Chondrocyte (in vitro differentiated cells): ENCODE measurements at places on chromosomes 2 and 18. TPM values are rescaled to one million over a fixed set of nuclear protein-coding genes. Genes with fewer than 3 reads are reported as not detected.

DNA sequence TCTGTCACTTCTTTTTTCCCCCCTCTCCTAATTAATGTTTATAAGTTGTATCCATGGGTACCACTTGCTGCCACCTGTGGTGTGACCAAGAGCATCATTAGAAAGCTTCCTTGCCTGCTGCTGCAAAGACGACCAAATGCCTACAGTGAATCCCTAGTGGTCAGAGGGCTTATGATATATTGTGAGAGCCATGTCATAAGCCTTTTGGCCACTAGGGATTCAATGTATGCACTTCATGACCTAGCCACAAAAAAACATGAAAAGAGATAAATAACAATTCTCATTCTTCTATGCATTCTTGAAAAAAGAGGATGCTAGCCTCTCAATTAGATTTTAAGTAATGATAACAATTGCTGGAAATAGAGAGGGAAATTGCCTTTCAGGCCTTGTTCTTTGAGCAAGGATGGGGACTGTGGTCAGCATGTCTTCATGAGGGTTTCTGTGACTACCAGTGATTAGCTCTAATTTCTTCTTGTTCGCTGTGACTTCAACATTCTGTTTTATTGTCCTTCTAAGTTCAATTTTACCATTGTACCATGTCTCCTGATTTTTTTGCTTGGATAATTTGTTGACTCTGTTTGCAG lies 435.3 kb downstream of the TGIF1 start:
- H3K27ac ChIP-seq = no peak overlapping the region
- no peaks in the 10 kb centered on the region for H3K36me3 ChIP-seq
- peaks cover 2% of the 10 kb centered on the region for H3K27me3 ChIP-seq

- peaks cover 47% of the 10 kb centered on the region for H3K27me3 ChIP-seq
- H3K27ac ChIP-seq = no peak overlapping the region
- H3K36me3 ChIP-seq = no peaks in the 10 kb centered on the region
- no peak overlapping the region for H3K4me3 ChIP-seq
Observed at GRCh38 chr2:70658476-70658875, 104.8 kb upstream of the TGFA start.

DNA sequence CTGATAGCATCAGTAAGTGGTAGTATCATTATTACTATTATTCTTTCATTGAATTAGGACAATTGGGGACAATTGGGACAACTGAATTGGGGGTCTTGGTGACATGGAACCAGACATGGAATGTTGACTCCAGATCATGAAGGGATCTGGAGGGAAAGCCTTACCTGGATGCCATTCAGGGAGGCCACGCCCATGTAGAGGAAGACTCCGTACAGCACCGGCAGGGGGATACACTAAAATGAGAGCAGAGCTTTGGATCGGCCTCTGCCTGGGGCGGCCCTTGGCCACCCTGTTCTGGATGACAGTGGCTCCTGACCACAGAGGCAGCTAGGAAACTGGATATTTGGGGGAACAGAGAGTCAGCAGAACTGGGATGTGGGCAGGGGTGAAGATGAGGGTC lies 29.2 kb downstream of the MTHFD2 start:
- no peaks in the 10 kb centered on the region for H3K27me3 ChIP-seq
- no peak overlapping the region for H3K4me3 ChIP-seq
- peak overlapping the region; percentile 49 for H3K27ac ChIP-seq
- peak; percentile 50 for DNase-seq

DNA sequence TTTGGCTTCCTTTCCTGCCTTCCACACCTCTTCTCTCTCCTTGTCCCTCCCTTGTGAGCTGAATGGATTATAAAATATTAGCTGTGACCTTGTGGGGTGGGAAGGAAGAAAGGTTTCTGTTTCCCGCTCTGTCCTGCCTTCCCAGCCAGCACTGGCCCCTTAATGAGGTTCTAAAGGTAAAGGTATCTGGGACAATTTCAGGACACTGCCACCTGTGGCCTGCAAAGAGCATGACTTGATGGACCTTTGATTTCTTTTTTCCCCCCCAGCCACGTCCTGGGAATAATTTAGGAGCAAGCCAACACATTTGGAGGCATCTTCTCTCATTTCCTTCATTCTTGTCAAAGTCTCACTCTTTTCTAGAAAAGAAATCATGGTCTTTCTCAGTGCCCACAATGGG lies 246.7 kb upstream of the EPAS1 start:
- no peak for DNase-seq
- no peak overlapping the region for H3K4me3 ChIP-seq
- H3K4me1 ChIP-seq = peaks cover 2% of the 10 kb centered on the region
- no peaks in the 10 kb centered on the region for H3K27me3 ChIP-seq
- peaks cover 1% of the 10 kb centered on the region for H3K36me3 ChIP-seq

- no peak overlapping the region for H3K4me3 ChIP-seq
- no peaks in the 10 kb centered on the region for H3K4me1 ChIP-seq
- DNase-seq = no peak
- no peaks in the 10 kb centered on the region for H3K36me3 ChIP-seq
- H3K27me3 ChIP-seq = no peaks in the 10 kb centered on the region
Observed at GRCh38 chr18:52791321-52791720, 451.3 kb downstream of the DCC start.

The LRATD1 gene
- not detected in 3 replicates for total RNA-seq
